ENCODE measurements at places on chromosomes 2 and 18.

DNA sequence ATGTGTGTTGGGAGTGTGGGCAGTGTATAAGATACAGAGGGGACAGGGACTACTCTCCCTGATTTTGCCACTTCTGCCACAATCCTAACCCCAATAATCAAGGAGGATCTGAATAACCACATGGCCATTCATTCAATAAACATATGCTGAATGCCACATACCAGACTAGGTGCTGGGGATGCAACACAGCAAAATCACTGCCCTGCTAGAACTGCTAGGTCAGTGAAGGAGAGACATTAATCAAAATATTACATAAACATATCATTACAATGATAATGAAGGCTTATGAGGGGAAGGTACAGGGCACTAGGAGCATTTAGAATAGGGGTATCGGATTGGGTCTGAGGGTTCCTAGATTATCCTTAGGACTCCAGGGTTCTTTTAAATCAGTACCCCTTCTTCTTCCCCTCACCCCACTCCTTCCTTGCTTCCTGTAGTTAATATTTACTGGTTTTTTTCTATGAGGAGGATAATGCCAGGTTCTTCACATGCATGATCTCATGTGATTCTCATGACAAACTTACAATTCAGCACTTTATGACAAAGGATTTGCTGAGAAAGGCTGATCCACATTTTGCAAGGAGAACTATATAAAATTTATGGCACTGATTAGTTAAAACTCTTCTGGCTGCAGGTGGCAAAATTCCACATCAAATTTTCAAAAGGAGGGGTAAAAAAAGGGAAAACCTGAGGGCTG is 56.4 kb upstream of the PCBP1 start:
- H3K4me1 ChIP-seq = peaks cover 7% of the 10 kb centered on the region
- peak; percentile 38 for DNase-seq
- no peak overlapping the region for H3K4me3 ChIP-seq
- H3K27ac ChIP-seq = no peak overlapping the region
- peaks cover 3% of the 10 kb centered on the region for H3K36me3 ChIP-seq

- DNase-seq = no peak
- H3K27ac ChIP-seq = no peak overlapping the region
- no peaks in the 10 kb centered on the region for H3K4me1 ChIP-seq
- no peaks in the 10 kb centered on the region for H3K27me3 ChIP-seq
- H3K4me3 ChIP-seq = no peak overlapping the region
- H3K36me3 ChIP-seq = no peaks in the 10 kb centered on the region
Measured at GRCh38 chr2:173062801-173063200, 12.8 kb upstream of the MAP3K20 start.

DNA sequence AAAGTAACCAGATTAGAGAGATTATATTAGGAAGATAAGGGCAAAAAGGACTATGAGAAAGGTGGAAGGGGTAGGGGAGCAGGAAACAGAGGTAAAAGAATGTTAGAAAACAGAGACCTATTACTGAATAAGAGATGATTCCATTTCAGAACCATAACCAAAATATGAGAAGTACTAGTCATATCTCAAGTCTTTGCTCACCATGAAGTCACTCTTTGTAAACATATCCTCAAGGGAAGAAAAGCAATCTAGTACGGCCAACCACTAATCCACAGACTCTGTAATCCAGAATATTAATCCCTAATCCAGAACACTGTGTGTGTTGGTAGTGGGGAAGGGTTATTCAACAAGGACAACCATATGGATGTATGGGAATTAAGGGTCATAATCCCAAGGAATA is 92.0 kb downstream of the CDCA7 start:
- no peaks in the 10 kb centered on the region for H3K36me3 ChIP-seq
- no peaks in the 10 kb centered on the region for H3K27me3 ChIP-seq
- H3K27ac ChIP-seq = no peak overlapping the region
- H3K4me3 ChIP-seq = no peak overlapping the region
- DNase-seq = no peak

DNA sequence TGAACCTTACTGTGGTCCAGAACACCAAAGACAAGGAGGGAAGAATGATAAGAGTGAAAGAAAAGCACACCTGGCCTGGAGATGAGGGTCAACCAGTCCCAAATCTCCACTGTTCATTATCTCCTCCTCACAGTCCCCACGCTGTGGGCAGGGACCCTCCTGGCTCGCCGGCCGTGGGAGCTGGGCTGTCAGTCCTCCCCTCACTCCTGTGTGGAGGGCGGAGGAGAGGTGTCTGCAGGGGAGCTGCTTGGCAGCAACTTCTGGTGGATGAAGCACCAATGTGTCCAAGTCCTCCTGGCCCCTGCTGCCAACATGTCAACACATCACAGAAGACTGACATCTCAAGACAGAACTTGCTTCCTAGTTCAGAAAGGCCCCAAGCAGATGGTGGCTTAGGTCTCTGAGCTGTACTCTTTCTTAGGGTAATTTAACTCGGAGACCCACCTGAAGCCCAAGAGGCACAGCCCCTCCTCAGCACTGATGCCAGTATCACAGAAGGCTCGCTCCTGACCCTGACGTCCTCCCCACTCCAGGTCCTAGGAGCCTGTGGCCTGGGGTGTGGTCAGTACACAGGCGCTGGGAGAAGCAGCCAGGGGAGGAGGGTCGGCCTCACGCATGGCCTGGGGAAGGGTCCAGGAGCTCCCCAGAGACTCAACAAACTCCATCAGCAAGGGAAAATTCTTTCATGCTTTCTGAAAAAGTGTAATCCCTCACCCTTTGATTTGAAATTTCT is 54.5 kb downstream of the PARD6G start:
- H3K4me3 ChIP-seq = no peak overlapping the region
- no peaks in the 10 kb centered on the region for H3K36me3 ChIP-seq
- H3K27ac ChIP-seq = no peak overlapping the region
- H3K27me3 ChIP-seq = peaks cover 9% of the 10 kb centered on the region
- H3K4me1 ChIP-seq = peaks cover 1% of the 10 kb centered on the region

DNA sequence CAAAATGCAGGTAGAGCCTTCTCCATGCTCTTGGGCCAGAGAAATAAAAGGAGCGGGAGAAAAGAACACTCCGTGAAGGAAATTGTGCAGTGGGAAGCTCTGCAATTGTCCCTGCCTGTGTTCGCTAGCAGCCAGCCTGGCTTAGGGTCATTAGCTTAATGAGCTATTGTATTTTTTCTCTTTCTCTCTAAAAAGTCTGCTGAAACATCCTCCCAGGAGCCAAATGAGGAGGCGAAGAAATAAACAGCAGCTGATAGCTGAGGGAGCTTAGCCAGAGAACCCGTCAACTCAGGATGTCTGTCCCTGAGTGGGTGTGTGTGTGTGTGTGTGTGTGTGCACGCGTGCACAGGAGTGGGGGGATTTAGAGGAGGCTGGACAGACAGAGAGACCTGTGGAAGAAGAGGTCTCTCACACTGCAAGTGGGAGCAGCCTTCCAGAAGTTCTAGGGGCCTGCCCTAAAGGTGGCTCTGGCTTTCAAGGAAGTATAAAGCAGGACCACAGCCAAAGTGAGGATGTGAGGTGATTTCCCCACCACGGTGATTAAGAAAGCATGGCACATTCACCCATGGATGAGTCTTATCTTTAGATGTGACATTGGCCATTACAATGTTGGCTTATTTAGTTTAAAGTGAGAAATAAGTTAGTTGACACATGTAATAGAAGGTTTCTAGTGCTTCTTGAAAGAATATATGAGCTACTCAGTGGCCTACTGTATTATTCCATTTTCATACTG is 690.4 kb downstream of the RNF144A start:
- H3K4me1 ChIP-seq = no peaks in the 10 kb centered on the region
- no peaks in the 10 kb centered on the region for H3K36me3 ChIP-seq
- DNase-seq = no peak
- H3K4me3 ChIP-seq = no peak overlapping the region

DNA sequence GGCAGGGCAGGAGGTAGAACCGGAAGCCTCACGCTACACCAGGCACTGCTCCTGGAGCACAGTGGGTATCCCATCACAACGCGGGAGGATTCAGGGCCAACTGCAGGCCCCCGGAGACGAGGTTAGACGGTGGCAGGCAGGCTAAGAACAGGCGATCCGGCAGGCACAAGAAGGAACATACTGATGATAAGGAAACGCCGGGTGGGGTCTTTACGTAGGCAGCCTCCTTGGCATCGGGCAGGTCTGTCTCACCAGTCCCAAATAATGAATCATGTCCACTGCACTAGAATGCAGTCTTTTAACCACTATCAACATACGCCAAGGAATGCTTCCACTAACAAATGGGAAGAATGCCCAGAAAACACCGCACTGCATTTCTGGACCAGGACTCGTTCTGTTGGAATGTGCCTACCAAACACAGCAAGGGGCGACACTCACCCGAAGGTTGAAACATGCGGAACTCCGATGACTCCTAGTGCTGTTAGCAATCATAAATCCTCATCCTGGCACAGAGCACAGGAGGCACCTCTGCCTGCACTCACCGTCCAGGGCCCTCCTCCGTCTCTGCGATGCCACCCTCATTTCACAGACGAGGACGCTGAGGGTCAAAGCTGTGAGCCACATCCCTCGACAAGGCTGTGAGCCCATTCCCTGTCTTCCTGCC is 35.2 kb downstream of the ZNF516 start:
- peaks cover 44% of the 10 kb centered on the region for H3K4me1 ChIP-seq
- H3K27ac ChIP-seq = peak overlapping the region; percentile 95
- DNase-seq = peak; percentile 88
- H3K36me3 ChIP-seq = peaks cover 19% of the 10 kb centered on the region
- H3K4me3 ChIP-seq = peak overlapping the region; percentile 67
- H3K27me3 ChIP-seq = no peaks in the 10 kb centered on the region

GRCh38 chr18:79484661-79485621 is 89.2 kb downstream of the NFATC1 start:
- peak overlapping the region; percentile 93 for H3K27ac ChIP-seq
- H3K4me1 ChIP-seq = peaks cover 33% of the 10 kb centered on the region
- no peak overlapping the region for H3K4me3 ChIP-seq
- no peaks in the 10 kb centered on the region for H3K27me3 ChIP-seq
- DNase-seq = peak; percentile 94

- DNase-seq = peak; percentile 24
- no peaks in the 10 kb centered on the region for H3K36me3 ChIP-seq
- no peak overlapping the region for H3K4me3 ChIP-seq
Measured at GRCh38 chr2:7707723-7708122, 790.5 kb downstream of the RNF144A start.

DNA sequence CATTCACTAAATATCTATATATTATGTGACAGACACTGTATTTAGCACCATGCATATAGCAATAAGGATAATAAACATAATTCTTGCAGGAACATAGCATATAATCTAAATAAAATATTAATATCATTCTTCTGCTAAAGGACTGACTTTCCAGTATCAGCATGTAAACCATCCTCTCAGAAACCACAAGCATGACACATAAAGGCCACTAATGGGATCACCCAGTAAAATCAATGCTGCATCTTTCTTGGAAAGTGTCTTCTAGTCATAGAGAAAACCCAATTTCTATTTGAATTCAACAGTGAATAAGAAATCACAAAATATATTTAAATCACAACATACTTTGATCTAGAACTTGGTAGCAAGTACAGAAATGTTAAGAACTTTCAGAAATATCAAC is 5.8 kb upstream of the LRP1B start:
- H3K36me3 ChIP-seq = no peaks in the 10 kb centered on the region
- H3K27me3 ChIP-seq = no peaks in the 10 kb centered on the region
- peak; percentile 29 for DNase-seq
- no peak overlapping the region for H3K4me3 ChIP-seq
- H3K4me1 ChIP-seq = no peaks in the 10 kb centered on the region

DNA sequence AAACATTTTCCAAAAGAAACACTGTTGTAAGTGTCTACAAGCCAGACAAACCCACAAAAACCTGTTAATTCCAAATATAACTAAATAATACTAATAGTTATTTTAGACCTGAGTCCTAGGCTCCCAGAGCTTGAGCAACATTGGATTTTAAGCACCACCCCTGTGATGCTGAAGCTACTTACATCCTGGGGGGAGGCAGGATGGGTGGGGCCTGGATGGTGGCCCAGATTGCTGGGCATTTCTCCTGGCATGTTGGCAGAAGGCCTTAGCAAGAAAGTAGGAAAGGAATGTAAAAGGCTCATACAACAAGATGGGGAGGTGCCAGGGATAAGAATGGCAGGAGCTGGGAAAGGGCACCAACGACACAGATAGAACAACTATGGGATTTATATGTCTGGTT is 50.7 kb upstream of the OTX1 start:
- no peak overlapping the region for H3K27ac ChIP-seq
- DNase-seq = no peak
- no peaks in the 10 kb centered on the region for H3K4me1 ChIP-seq
- no peak overlapping the region for H3K4me3 ChIP-seq

DNA sequence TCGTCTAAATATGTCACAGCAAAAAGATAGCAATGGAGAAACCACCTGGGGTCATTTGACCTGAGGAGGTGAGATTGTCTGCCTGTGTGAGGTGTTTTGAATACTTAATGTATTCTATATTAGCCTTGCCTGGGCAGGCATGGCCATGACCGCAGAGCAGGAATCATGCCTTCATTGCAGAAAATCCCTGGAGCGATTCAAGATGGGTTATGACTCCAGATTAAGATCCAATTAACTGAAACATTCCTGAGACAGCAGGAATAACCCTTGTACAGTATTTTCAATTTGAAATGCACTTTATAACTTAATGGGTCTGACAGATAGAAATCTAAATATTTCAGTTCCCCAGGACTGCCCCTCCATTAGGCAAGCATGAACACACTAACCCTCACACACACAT is 227.3 kb upstream of the RAB6C start:
- H3K36me3 ChIP-seq = no peaks in the 10 kb centered on the region
- no peak for DNase-seq
- peaks cover 12% of the 10 kb centered on the region for H3K27me3 ChIP-seq
- no peak overlapping the region for H3K27ac ChIP-seq
- H3K4me1 ChIP-seq = no peaks in the 10 kb centered on the region

GRCh38 chr2:10324095-10324832 is 21.6 kb downstream of the HPCAL1 start:
- H3K36me3 ChIP-seq = no peaks in the 10 kb centered on the region
- no peak overlapping the region for H3K27ac ChIP-seq
- H3K27me3 ChIP-seq = no peaks in the 10 kb centered on the region
- peaks cover 20% of the 10 kb centered on the region for H3K4me1 ChIP-seq
- peak; percentile 70 for DNase-seq
- no peak overlapping the region for H3K4me3 ChIP-seq

- no peak overlapping the region for H3K27ac ChIP-seq
- peaks cover 6% of the 10 kb centered on the region for H3K27me3 ChIP-seq
- H3K4me3 ChIP-seq = no peak overlapping the region
- DNase-seq = no peak
Measured at GRCh38 chr2:37873229-37873628, 51.9 kb upstream of the RMDN2 start.

- no peak overlapping the region for H3K4me3 ChIP-seq
- no peak overlapping the region for H3K27ac ChIP-seq
- no peaks in the 10 kb centered on the region for H3K36me3 ChIP-seq
- no peaks in the 10 kb centered on the region for H3K27me3 ChIP-seq
- H3K4me1 ChIP-seq = no peaks in the 10 kb centered on the region
- DNase-seq = no peak
Measured at GRCh38 chr18:3114026-3114425, 101.1 kb upstream of the LPIN2 start.

GRCh38 chr2:151824886-151825285 is 3.3 kb downstream of the ARL5A start:
- DNase-seq = no peak
- no peaks in the 10 kb centered on the region for H3K27me3 ChIP-seq
- H3K36me3 ChIP-seq = no peaks in the 10 kb centered on the region
- H3K4me3 ChIP-seq = no peak overlapping the region

GRCh38 chr2:232576995-232577394 is 26.5 kb downstream of the EIF4E2 start:
- peak; percentile 34 for DNase-seq
- H3K27me3 ChIP-seq = no peaks in the 10 kb centered on the region
- no peak overlapping the region for H3K4me3 ChIP-seq
- no peak overlapping the region for H3K27ac ChIP-seq

- DNase-seq = no peak
- no peaks in the 10 kb centered on the region for H3K4me1 ChIP-seq
- H3K27me3 ChIP-seq = no peaks in the 10 kb centered on the region
- no peak overlapping the region for H3K27ac ChIP-seq
- no peaks in the 10 kb centered on the region for H3K36me3 ChIP-seq
Measured at GRCh38 chr18:53426666-53427184, 797.7 kb downstream of the MBD2 start.

Data from mesenchymal stem cell (in vitro differentiated cells and primary cell).